ENCODE measurements at places on chromosomes 7 and 10.

DNA sequence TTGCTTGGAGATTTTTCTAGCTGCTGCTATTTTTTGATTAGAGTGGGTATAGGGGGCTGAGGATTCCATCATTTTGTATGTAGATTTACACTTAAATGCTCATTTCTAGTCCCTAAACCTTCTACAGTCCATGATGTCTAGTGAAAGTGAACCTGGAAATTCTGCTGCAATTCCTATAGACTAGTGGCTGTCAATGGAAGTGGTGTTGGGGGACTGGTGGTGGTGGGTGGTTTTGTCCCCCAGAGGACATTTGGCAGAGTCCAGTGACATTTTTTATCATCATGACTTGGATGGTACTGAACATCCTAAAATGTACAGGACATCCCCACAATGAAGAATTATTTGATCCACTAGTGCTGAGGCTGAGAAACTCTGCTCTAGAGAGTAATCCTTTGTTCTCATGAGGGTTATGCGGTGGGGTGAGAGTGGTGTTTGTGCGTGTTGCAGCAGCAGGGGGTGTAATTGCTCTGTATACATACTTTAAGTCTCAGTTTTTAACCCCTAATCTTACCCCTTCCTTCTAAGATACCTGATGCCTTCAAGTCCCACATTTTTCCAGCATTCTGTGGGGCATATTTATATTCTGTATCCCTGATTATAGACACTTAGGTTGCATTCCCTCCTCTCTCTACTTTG lies 35.0 kb downstream of the KIF11 start:
- no peak for DNase-seq

DNA sequence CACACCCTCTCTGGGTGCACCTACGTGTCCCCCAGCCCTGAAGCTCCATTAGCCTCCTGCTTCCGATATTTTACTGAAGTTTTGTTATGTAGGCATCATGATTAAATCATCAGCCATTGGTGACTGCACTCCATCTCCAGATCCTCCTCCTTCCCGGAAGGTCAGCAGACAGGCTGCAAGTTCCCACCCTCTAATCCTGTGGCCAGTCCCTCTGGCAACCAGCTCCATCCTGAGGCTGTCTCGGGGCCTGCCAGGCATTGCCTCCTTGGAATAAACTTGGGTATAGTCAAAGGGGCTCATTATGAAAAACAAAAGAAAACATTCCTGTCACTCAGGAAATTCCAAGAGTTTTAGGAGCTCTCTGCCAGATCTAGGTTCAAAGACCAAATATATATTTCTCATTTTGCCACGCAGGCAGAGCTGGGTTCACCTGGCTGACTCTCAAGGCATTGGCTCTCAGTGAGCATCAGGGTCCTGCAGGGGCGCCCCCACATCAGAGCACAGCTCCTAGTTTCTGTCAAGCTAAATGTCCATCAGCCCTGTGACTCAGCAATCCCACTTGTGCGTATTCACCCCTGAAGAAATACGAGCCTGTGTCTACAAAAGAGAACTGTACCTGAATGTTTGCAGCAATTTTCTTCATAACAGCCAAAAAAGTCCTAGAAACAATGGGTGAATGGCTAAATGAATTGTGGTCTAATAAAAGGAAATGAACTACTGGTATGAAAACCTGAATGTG lies 27.4 kb upstream of the TMEM72 start:
- DNase-seq = no peak

GRCh38 chr7:136293272-136293671 lies 316.1 kb upstream of the MTPN start:
- no peak for DNase-seq

GRCh38 chr10:86981716-86982115 lies 13.4 kb downstream of the ADIRF start:
- no peak for DNase-seq

DNA sequence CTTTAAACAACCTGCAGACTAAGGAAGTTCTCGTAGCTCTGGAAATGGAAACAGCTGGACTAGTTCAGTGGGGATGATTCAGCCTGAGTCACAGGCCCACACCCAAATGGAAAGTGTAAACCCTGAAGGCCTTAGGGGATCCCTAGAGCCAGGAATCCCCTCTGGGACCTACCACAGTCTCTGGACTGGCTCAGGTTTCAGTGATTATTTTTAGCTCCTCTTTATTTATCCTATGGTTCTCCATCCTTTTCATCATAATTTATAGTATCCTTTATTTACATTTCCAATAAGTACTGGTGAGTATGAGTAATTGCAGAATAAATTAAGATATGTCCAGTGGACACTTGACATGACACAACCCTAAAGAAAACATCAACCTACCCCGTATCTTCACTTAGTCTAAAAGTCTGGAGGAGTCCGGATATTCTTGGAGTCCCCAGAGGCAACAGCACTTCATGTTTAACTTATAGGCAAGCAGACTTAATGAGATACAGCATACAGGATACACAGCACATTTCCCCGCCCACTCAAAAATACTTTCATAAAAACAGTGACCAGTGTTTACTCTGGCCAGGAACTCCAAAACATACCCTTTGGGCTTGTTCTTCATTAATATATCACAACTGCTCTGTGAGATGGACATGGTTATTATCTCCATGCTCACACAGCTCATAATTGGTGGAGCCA lies 28.4 kb upstream of the SEMA3E start:
- DNase-seq = peak; percentile 92

- DNase-seq = no peak
Measured at GRCh38 chr10:89302625-89303024, 779 bp downstream of the IFIT2 start.

GRCh38 chr10:62034096-62034640 lies 132.7 kb downstream of the ARID5B start:
- DNase-seq = no peak

- DNase-seq = no peak
Measured at GRCh38 chr10:116848032-116848943, 1.0 kb upstream of the ENO4 start.

DNA sequence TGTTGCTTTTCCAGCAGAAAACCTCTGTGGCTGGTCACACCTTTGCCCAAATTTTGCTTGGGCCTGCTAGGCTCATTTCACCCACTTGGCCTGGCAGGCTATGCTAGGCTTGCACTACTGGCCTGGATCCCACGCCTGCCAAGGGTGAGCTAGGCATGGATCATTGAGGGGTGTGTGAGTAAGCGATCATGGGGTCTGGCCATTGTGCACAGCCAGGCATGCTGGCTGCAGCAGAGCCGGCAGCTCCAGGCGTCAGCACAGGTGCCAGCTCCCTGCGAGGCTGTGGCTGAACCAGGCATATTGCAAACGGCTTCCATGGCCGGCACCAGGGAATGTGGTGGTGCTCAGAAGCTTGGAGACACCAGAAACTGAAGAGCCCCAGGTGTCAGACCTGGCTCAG lies 19.2 kb downstream of the CFAP70 start:
- no peak for DNase-seq

GRCh38 chr10:34433241-34434076 lies 381.6 kb downstream of the PARD3 start:
- DNase-seq = no peak

GRCh38 chr7:867406-868188 lies 8.8 kb upstream of the GET4 start:
- no peak for DNase-seq

- no peak for DNase-seq
Measured at GRCh38 chr7:107742678-107743566, 1.0 kb upstream of the CBLL1 start.

DNA sequence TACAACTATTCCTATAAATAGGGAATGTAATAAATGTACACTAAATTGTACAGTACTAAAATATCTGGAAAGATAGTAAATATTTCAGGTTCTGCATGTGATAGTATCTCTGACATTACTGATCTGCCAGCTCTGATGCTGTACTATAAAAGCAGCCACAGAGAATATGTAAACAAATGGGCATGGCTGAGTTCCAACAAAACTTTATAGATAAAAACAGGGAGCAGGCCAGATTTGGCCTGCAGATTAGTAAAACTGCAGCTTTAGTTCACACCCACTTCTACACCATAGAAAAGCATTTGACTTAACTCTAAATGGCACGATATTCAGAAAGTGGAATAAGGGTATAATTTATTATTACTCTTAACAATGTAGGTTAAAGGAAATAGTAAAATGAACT lies 18.8 kb upstream of the TLL2 start:
- no peak for DNase-seq

DNA sequence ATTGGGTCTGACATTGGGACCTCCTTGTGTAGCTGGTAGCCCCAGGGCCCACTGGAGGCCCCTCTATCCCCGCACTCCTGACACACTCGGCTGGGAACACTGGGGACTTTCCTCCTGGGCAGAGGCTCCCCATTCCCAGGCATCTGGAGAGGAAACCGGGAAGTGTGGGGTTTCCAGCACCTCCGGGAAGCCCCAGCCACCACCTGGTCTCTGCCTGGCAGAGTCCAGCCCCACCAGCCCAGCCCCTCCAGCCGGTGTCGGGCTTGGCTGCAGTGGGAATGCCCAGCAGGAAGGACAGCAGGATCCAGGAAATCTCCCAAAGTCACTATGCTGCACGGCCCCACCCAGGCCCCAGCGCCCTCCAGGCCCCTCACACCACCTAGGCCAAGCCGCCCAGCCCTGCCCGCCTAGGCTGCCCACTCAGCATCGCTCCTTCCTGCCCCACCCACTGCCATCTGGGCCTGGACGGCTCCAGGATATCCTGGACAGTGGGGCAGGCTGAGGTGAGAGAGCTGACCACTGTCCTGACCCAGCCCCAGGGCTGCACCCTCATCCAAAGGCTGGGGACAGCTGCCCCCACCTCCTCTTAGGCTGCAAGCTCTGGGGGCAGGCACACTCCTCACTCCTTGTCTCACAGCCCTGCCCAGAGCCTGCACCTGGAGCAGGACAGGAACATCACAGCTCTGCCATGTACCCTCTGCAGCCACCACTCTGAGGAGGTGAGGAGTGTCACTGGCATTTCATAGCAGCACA lies 11.8 kb downstream of the RASGEF1A start:
- peak; percentile 83 for DNase-seq

GRCh38 chr7:44693641-44694313 lies 54.9 kb upstream of the ZMIZ2 start:
- no peak for DNase-seq

Data from osteocyte (in vitro differentiated cells).